ENCODE measurements at places on chromosomes 4 and X. TPM values are rescaled to one million over a fixed set of nuclear protein-coding genes. Genes with fewer than 3 reads are reported as not detected.

DNA sequence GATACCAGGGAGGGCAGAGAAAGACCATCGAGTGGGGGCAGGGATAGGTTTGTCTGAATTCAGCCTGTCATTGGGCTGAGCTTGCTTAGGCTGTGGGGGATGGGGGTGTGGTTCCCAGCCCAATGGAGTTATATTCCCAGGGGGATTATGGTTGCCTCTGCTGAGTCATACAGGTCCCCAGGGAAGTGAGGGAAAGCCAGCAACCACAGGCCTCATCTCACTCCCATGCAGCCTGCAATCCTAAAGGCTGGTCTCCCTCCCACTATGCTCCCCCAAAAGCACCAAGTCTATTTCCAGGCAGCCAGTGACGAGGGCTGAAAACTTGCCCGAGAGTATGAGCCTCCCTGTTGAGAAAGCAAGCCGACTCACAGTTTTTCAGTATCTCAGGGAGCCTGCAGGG, 39.3 kb downstream of the AFM start:
- no peak for DNase-seq

DNA sequence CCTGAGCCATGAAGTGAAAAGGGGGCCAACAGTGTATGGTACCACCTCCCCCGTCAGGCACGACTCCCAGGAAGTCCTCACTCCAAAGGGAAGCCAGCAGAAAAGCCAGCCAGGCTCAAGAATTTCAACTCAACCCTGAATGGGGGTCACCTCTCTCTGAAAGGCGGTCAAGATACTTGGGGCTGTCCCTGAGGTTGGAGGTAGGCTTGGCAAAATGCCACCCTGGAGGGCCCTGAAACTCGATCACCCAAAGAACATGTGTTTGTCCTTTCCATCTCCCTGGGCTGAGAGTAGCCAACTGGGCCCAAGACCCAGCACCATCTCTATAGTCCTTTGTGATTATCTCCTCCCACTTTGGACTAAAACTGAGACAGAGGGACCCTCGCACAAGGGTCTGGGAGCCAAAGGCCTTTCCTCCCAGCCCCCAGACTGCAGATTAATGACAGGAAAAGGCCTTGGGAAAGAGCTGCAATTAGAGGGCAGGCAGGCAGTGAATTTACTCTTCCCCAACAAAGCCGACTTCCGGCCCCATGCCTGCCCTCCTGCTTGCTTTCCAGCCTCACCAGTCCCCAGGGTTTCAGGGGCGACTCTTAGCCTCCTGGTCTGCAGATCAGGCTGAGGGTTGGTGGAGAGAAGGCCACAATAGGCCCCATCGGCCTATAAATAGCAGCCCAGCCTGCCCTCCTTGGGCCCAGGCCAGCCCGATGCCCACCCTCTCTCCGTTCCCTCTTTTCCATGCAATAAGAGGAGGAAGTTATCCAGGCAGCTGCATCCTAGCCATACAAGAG, 5.6 kb downstream of the SASH3 start:
- no peak for DNase-seq

DNA sequence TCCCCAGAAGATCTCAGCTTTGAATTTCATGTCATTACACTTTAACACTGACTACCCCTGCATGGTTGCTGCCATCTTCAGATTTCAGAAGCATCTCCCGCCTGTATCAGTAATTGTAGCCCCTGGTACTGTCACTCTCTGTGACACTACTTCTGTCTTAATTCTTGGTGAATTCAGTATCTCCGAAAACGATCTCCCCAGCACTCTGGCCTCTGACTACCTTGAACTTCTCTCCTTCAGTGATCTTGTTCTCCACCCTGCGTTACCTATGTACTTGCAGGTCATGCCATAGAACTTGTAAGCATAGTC, 53.8 kb upstream of the ABCG2 start:
- DNase-seq = no peak

The APOOL gene
- total RNA-seq = 19.7 TPM

DNA sequence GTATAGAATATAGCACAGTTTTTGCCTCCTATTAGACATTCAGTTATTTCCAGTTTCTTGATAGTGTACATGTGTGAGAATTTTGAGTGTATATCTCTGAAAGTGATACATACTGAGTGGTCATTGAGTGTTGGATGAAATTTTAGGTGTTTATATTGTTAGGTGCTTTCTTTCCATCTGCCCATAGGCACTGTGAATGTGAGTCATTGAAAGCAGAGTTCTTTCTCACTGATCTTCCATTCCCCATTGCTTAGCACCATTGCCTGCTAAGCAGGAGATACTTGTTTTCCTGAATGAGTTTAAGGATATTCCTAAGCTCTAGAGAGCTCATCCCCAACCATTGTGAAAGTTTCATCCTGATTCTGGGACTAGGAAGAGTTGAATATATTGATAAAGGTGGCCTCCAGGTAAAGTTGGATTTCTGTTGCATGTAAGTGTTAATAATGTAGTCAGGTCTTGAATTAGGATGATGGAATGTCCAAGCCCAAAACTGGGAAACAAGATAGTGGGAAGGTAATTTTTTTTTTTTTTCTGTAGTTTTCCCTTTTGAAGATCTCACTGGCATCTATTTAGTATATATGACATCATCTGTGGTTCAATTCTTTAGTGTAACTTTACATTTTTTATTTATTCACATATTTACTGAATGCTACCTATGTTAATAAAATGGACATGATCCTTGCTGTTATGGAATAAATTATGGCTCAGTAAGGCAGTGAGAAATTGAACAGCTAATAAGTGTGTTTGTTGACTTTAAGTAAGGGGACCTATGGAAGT, 22.1 kb downstream of the UBE2K start:
- no peak for DNase-seq

- no peak for DNase-seq
Measured at GRCh38 chr4:101136373-101137370, 210.7 kb downstream of the PPP3CA start.

The PAGE1 gene
- total RNA-seq = not detected

- no peak for DNase-seq
Measured at GRCh38 chr4:150082241-150082640, 4.0 kb downstream of the DCLK2 start.

The NRK gene
- 5.5 TPM for total RNA-seq

- DNase-seq = no peak
Measured at GRCh38 chr4:2714061-2714770, 41.9 kb downstream of the TNIP2 start.

DNA sequence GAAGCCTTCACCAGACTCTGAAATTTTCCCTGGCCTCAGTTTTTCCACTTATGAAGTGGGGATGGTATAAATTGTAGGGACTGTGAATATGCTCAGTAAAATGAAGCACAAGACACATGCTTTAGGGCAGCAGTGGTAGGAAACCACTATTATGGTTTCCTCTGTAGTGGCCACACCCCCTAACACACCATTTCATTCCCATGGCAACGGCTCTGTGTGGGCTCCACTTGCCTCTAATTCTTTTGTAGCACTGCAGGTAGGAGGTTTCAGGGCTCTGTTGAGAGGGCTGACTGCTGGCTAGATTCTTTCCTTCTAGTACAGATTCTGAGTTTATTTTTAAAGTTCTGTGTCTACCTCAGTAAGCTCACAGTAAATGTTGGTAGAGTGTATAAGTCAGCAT, 3.5 kb upstream of the VMA21 start:
- DNase-seq = no peak

The NAA11 gene
- total RNA-seq = not detected

- no peak for DNase-seq
Measured at GRCh38 chr4:123843137-123843536, 446.5 kb downstream of the SPRY1 start.

The TSPAN7 gene
- 0.40 TPM for total RNA-seq

GRCh38 chr4:28427306-28428085, 1566.9 kb downstream of the STIM2 start:
- no peak for DNase-seq

The BTC gene
- 0.21 TPM for total RNA-seq

The C4orf36 gene
- 0.51 TPM for total RNA-seq

The CXCL10 gene
- total RNA-seq = not detected

The DACH2 gene
- not detected for total RNA-seq

The TKTL1 gene
- total RNA-seq = not detected

The GYPE gene
- not detected for total RNA-seq

GRCh38 chr4:145281951-145282350, 101.6 kb upstream of the OTUD4 start:
- no peak for DNase-seq

GRCh38 chrX:7414753-7415152, 266.8 kb upstream of the PUDP start:
- DNase-seq = no peak

The TEX13A gene
- total RNA-seq = not detected

DNA sequence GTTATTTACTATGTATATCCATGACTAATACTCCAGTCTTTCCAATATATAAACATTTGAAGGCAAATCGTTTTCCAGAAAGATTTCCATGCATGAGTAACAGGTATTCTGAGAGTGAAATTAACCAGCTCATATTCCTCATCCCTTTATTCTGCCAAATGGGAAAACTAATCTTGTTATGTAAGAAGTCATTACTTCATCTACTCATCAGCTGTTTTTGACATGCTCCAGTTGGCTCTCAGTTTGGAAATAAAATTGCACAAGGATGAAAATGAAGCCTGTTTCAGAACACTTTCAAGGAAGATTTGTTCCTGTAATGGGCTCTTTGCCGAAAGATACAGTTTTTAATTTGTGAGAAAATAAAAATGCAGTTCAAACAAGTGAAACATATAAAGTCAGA, 121.9 kb downstream of the KCTD8 start:
- no peak for DNase-seq

DNA sequence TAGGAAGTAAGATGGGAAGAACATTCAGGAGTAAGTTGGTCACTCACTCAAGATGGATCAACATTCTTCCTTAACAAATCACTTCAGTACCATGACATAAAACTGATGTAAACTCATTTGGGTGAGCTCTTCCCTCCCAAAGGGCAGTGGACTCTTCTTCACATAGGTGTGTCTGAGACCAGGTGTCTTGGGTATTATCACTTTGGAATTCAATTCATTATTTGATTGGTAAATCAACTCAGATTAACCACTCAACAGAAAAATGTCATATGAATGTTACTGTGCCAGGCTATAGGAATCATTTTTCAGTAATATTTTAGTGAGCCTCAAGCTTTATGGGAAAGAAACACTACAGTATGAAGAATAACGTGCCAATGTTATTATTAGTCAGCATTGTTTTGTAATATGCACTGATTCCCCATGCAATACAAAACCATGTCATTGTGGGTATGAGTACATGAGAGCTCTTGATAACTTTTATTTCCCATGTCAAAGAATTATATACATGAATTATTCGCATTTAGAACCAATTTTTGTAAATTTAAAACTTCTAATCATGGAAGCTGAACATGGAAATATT, 58.6 kb upstream of the ETNPPL start:
- no peak for DNase-seq

GRCh38 chrX:94551831-94552230, 877.8 kb downstream of the FAM133A start:
- no peak for DNase-seq

GRCh38 chrX:25941087-25941486, 197.1 kb upstream of the MAGEB18 start:
- DNase-seq = no peak

DNA sequence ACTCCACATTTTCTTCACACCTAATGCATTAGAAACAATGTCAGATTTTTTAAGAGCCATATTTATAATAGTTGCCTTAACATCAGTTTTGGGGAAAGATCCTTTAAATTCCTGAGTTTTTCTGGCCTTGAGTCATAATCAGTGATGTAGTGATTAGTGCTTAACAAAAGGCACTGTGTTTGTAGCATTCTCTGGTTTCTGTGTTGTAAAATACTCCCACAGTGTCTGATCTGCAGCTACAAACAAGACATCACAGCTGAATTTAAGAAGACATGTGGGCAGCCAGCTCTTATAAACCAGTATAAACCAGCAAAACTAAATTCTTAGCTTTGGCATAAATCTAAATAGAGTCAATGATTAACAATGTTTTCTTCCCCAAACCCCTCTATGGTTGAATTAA, 233.8 kb downstream of the FSTL5 start:
- DNase-seq = no peak

The PAK3 gene
- total RNA-seq = not detected

The SRD5A3 gene
- 19.8 TPM for total RNA-seq

GRCh38 chr4:6974138-6974848, 64.7 kb downstream of the TBC1D14 start:
- DNase-seq = peak; percentile 95

GRCh38 chr4:108155373-108155772, 13.4 kb downstream of the LEF1 start:
- DNase-seq = no peak
